ENCODE measurements at places on chromosomes 2 and 18.

- DNase-seq, result no peak
Measured at GRCh38 chr2:219713110-219713509, 85.7 kb downstream of the SLC4A3 start.

DNA sequence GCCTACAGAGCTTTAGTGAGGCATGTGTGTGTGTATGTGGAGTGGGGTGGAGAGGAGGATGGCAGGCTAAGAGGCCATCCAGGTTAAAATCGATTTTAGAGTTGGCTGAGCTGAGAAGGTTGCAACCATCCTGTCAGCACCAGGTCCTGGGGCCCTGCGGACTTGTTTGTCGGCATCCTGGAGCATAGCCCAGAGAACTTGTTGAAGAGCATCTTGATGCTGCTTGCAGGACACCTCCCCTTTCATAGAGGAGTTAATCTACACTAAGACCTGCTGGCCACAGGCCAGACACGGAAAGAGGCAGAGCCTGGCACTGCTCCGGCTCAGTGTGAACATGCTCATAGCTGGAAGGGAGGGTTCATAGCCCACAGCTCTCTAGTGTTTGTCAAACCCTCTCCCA is 72.1 kb upstream of the RGPD5 start:
- no peak for DNase-seq

DNA sequence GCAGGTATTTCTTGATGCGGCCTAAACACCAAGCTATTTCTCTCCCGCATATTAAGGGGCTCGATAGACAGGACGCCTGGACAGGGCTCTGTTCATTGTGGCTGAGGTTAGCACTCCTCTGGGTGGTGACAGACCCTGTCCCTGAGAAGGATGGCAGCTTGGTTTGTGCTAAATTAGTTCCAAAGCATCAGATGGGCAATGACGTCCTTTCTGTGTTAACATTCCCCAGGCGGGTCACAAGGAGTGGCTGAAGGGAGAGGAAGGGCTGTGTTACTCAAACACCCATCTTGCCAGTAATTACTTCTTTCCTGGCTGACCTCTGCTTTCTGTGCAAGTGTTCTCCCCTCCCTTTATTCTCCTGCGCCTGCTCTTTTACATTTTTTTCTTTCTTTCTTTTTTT is 75.0 kb downstream of the TMEM247 start:
- no peak for DNase-seq

GRCh38 chr2:12361506-12361905 is 355.2 kb upstream of the TRIB2 start:
- no peak for DNase-seq

- DNase-seq, result no peak
Measured at GRCh38 chr2:232636788-232637420, 3.5 kb downstream of the EFHD1 start.

GRCh38 chr18:50199346-50199855 is 4.5 kb upstream of the MYO5B start:
- DNase-seq, result no peak

DNA sequence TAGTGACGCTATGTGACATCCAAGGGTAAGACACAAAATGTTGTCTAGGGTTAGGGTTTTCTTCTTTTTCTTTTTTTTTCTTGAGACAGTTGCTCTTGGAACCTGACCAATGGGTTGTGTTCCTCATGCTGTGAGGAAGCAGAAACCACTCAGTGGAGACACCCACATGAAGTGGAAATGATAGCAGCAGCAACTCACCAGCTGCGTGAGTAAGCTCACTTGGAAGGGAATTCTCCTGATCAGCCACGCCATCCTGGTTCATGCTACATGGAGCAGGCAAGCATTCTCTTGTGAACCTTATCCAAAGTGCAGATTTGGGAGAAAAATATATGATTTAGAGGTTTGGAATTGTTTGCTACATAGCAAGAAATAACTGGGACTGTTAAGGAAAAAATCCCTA is 863.7 kb downstream of the EPHA4 start:
- no peak for DNase-seq

- DNase-seq, result no peak
Measured at GRCh38 chr18:75635096-75635495, 207.6 kb upstream of the SMIM21 start.

DNA sequence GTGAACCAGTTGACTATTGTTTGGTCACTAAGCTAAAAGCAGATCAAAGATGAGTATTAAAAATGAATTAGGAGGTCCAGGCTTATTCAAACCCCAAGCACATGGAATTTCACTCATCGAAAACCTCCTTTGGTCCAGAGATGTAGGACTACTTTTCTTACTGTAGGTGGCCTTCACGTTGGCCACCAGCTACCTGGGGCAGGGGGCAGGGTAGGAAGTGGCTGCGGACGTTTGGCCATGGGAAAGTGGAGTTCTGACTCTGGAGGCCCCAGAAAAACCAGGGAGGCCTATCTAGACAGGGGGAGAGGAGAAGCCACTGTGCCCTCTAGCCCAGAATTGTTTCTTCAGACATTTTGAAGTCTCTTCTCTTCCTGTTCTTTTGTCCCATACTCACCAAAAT is 31.8 kb upstream of the CABLES1 start:
- DNase-seq, result no peak

GRCh38 chr2:145638675-145639074 is 1118.8 kb upstream of the ZEB2 start:
- no peak for DNase-seq

DNA sequence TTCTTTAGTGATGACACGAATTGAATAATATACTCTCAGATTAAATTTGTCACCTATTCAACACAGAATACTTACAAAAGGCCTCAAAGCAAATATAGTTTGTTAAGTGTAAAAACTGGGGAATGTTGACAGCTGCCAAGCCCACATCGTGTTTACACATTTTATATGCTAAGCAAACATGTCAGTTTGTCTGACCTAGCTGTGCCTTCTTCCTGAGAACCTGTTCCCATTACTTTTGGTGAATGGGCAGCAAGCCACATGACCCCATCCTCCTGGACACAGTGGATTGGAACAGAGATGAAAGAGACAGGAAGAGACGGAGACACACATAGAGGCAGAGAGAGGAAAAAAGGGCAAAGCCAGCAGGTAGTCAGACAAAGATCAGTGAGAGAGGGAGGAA is 22.9 kb upstream of the CUL3 start:
- no peak for DNase-seq

- DNase-seq, result no peak
Measured at GRCh38 chr2:8253781-8254180, 428.1 kb upstream of the ID2 start.

GRCh38 chr2:10720306-10720705 is 1.1 kb upstream of the ATP6V1C2 start:
- no peak for DNase-seq

DNA sequence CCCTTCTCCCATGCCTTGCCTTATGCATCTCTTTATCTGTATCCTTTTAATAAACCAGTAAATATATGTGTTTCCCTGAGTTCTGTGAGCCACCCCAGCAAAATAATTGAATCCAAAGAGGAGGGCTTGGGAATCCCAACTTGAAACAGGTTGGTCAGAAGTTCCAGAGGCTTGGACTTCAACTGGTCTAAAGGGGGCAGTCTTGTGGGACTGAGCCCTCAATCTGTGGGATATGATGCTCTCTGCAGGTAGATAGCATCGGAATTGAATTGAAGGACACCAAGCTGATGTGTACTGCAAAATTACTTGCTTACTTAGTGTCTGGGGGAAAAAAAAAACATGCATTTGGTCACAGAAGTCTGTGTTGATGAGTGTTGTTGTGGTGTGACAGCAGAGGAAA is 1033.5 kb upstream of the TMEFF2 start:
- DNase-seq, result no peak

DNA sequence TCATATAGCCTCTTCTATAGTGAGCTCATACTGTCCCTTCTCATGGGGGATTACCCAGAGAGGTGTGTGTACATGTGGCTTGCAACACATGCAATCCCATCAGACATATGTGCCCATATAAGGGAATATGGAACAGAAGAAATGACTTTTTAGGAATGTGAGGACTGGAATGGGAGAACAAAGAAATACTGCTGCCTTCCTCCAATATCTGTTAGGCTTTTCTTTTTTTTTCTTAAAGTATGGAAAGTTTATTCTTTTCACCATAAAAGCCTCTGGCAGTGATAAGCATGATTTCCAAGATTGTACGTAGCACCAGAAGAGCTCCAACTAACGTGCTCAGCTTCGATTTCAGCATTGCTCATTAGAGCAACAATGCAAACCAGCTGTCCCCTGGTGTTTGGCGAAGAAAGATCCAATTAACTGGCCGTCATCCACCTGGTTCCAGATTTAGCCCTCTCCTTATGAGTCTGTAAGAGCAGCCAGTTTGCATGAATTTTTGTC is 113.6 kb downstream of the ADCYAP1 start:
- no peak for DNase-seq

DNA sequence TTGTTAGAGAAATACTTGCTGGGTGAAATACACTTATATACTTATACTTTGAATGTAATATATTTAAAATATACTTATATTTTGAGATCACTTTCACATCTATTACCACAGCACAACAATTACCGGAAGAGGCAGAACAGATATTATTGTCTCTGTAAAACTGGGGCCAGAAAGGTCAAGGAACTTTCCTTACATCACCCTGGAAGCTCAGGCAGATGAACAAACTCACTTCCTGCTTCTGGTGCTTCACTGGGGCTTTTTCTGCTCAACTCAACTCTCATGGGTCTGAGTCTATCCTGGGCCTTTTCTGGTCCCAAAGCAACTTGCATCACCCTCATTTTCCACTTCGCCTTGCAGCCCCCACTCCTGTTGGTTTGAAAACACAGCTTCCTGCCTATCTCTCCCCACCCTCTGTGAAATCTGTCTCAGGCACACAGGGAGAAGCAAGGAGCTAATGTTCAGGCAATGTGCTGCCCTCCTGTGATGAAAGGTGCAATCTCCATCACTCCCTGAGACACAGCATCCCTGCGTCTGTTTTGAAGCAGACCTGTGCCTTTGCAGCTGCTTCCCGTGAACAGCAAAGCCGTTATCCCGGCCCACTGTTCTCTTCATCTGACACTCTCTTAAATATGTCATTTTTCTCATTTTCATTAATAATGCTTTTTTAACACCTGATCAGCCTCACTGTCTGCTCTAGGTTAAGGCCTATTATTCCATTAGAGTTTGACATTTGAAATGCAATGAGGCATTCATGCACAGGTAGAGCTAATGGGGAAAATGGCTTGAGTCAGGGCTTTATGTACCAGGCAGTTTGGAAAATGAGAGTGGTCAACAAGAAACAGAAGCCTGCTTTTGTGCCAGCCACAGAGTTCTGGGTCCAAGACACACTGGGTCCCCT is 251.9 kb upstream of the CHAC2 start:
- no peak for DNase-seq

DNA sequence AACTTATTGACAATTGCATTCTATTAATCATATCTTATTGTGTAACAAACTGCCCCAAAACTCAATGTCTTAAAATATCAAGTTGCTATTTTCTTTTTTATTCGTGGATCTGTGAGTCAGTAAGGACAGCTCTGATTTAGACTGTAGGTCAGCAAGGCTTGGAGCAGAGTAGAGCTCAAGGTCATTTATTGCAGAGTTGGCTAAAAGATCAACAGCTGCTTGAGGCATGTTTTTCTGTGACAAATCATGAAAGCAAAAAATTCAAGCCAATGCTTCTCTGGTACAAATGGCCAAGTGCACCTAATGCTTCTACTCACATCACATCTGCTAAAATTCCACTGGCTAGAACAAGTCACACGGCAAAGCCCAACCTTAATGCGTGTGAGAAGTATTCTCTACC is 497.7 kb upstream of the LRATD1 start:
- DNase-seq, result no peak

GRCh38 chr18:45054636-45055035 is 373.9 kb downstream of the SETBP1 start:
- no peak for DNase-seq

- no peak for DNase-seq
Measured at GRCh38 chr2:10260130-10260529, 42.6 kb upstream of the HPCAL1 start.

DNA sequence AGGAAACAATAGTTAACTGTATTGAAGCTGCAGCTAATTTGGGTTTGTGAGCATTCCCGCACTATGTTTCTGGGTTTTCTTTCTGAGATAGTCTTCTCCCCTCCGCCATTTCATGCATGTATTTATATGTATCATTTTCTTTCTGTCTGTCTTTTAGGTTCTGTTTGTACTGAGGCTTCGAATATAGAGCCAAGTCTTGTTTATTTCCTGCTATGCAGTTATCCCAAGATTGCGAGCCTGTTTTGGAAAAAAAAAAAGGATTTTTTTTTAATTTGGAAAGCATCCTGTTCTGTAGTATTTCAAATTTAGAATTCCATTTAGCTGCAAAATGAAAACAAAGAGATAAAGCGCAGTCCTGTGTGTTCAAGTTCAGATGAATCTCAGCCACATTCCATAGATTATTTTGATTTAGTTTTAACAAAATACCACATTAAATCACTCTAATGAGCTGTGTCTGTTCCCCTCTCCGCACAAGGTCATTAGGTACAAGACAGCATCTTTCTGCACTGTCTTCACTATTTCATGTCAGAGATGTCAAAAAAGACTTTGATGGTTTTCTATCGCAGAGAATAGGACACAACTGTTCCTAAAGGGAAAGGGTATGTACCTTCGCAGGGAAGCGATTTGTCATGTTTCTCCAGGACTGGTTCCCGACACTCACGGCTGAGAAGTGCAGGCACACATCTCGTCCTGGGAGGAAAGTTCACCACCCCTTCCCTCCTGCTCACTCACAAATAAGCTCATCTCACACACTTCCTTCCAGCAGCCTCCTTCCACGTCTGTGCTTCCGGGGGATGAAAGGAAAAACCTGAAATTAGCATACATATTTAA is 443.4 kb downstream of the ZNF516 start:
- no peak for DNase-seq

GRCh38 chr2:69022548-69022947 is 9.6 kb downstream of the ANTXR1 start:
- DNase-seq, result no peak

All from left renal cortex interstitium (tissue), 4 donors.